NCI-H1105 (cell line): ENCODE measurements at places on chromosomes 3 and 15.

DNA sequence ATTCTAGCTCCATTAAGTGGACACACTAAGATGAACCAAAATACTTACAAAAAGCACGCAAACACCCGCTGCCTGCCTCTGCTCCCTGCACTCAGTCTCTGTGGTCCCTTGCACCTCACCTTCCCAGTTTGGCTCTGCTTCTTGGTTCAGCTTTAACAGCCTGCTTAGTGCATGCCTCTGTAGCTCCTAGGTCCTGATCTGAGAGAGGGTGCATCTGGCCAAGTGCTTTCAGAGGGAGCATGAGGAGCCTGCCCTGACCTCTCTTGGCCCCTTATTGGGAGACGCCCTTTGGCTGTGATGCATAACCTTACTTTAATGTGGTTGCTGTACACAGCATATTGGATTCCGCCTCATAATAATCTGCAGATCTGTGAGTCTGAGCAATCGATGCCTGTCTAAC lies 21.2 kb upstream of the ATP10A start:
- no peak for DNase-seq

- no peak for DNase-seq
These were observed 31.0 kb upstream of the KBTBD12 start for GRCh38 chr3:127884041-127884440.

DNA sequence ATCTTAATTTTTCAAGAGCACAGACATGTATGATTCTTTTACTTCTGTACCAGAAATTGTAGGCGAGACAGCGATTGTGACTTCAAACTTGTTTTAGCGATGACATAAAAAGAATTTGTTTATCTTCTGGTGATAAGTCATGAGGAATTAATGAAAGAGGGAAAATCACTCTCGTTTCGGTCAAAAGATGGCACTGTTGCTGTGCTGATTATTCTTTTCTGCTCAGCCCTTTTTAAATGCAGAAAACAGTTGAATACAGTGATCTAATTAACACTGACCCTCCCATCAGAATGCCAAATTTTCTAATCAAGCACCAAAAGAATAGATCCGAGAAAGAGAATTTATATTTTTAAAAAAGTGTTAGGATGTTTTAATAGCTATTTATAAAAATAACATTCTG lies 52.6 kb downstream of the NSUN3 start:
- peak; percentile 16 for DNase-seq

DNA sequence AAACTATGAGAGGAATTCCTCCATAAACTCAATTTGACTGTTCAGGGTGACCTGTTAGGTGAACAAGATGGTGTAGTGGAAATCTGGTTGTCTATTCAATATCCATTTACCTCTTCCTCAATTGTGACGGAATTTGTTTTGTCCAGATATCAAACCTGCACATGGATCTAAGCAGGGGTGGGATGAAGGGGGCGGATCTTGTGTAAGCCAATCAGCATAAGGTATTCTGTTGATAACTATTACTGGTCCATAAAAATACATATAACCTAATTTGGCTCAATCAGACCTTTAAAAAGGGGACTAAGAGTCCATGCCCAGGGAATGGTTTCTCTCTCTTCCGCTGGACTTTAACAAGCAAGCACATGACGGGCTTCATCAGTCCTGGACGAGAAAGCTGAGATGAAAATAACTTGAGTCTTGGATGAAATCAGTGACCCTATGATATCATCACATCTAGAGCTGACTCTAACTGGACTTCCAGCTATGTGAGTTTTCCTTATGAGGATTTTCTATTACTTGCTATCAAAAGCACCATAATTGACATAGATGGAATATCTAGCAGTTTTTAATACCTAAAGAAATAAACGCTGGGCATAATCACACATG lies 5.7 kb upstream of the POPDC2 start:
- DNase-seq: no peak

- DNase-seq: no peak
These were observed 697.1 kb downstream of the NLGN1 start for GRCh38 chr3:174094669-174095068.
